Calu3 (cell line): ENCODE measurements at places on chromosomes 2 and 18. TPM values are rescaled to one million over a fixed set of nuclear protein-coding genes. Genes with fewer than 3 reads are reported as not detected.
A peak's percentile ranks its signal among the peaks of the same experiment; 100 is the strongest.

FAM110C gene
- total RNA-seq: 17.9 and 20.6 TPM in 2 replicates

DNA sequence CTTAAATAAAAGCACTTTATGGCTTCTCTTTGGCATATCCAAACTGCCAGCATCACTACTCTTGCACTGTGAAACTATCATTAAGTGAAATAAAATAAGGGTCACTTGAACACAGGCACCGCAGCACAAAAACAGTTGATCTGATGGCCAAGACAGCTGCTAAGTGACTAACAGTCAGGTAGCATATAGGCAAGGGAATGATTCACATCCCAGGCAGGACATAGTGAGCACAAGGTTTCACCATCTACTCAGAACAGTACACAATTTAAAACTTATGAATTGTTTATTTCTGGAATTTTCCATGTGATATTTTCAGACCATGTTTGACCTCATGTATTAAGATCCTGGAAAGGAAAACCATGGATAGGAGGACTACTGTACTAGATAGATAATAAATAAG, 214.2 kb downstream of the MREG start:
- DNase-seq: no peak

SERPINB13 gene
- not detected in 2 replicates for total RNA-seq

DNA sequence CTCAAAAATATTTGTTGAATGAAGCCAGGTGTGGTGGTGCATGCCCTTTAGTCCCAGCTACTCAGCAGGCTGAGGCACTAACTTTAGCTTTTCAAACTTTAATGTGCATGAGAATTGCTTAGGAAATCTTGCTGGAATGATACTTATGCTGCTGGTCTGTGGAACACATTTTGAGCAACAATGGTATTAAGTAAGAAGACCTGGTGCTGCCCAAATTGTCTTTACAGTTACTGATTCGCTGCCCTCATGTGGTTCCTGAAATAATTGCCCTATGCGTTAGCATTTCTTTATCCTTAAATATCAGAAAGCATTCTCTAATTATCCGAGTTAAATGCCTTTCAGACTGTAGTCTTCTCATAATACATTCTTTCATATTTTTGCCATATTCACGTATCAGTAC, 76.0 kb upstream of the SESTD1 start:
- peak; percentile 12 for DNase-seq

- DNase-seq: no peak
Measured at GRCh38 chr2:122001441-122001874, 246.0 kb downstream of the TSN start.

DNA sequence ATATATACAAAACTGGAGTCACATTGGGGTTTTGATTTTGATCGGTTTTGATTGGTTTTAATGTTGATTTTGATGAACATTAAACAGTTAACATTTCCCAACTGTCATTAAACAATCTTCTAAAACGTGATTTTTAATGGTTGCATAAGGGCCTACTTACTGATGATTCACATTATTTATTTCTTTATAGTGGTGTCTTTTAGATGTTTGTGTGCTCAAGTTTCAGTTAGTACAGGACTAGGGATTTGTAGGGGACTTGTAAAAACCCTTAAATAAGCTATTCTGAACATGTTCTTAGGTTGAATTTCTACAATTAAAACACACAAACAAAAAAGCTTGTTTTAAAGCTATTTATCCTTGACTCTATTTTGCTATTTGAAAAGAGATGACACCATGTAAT, 61.6 kb downstream of the TTC21B start:
- no peak for DNase-seq

- no peak for DNase-seq
Measured at GRCh38 chr2:180599804-180600203, 380.6 kb upstream of the UBE2E3 start.

RSAD2 gene
- 37.2 and 137 TPM in 2 replicates for total RNA-seq

- no peak for DNase-seq
Measured at GRCh38 chr2:228845162-228845925, 425.7 kb downstream of the PID1 start.

DNA sequence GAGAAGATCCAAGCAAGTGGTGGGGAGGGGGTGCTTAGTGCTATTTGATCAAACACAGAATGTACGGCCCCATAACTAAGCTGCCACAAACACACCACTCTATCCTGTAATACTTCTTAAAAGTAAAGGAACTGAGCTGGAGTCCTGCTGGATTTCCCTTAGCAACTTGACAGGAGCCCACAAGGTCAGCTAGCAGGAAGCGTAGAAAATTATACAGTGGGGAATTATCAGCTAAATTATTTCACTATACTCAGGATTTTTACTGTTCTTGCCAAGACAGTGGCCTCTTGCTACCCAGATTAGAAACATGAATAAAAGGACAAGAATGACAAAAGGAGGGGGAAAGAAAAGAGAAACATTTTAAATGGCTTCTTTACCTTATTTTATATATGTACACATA, 217.1 kb downstream of the ZNF521 start:
- no peak for DNase-seq
